Kidney (tissue), 22 donors: ENCODE measurements at places on chromosomes 7 and 10. TPM values are rescaled to one million over a fixed set of nuclear protein-coding genes. Genes with fewer than 3 reads are reported as not detected.

DNA sequence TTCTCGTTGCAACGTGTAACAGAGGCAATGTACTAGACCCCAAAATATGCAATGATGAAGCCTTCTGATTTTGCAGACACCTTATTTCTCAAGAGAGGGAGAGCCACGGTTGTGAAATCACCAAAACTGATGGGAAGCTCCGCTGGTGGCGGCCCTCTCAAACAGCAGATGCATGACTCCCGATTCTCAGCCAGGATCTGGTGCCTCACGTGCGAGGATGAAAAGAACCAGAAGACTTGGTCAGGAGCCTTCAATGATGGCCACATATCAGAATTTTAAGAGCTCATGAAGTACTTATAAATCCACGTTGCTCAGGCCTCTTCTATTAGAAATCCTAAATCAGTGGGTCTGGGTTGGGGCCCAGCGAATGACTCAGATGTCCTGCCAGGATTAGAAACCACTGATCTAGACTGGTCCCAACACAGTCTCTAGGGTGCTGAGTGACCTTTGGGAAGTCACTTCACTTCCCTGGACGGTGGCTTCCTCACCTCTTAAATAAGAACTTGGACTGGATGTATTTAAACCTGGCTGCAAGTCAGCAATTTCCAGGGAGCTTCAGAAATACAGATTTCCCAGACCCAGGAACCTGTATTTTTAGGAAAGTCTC is 41.9 kb upstream of the FAM180A start:
- H3K4me3 ChIP-seq = no peak overlapping the region
- H3K27ac ChIP-seq = no peak overlapping the region
- H3K36me3 ChIP-seq = no peaks in the 10 kb centered on the region
- no peak for DNase-seq
- no peaks in the 10 kb centered on the region for H3K4me1 ChIP-seq

DNA sequence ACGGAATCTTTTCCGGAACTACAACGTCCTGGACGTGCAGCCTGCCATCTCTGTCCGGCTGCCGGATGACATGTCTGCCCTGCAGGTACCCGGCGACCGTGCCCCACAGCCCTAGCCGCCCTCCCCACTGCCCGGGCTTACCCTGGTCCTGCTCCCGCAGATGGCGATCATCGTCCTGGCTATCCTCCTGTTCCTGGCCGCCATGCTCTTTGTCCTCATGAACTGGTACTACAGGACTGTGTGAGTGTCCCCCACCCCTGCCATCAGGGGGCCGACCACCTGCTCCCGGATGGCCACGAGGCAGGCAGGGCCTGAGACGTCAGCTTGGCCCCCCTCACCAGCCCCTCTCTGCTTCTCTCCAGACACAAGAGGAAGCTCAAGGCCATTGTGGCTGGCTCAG is 38.0 kb upstream of the VSIR start:
- H3K27ac ChIP-seq = no peak overlapping the region
- no peak for DNase-seq
- peaks cover 8% of the 10 kb centered on the region for H3K4me1 ChIP-seq
- no peaks in the 10 kb centered on the region for H3K27me3 ChIP-seq
- no peak overlapping the region for H3K4me3 ChIP-seq

DNA sequence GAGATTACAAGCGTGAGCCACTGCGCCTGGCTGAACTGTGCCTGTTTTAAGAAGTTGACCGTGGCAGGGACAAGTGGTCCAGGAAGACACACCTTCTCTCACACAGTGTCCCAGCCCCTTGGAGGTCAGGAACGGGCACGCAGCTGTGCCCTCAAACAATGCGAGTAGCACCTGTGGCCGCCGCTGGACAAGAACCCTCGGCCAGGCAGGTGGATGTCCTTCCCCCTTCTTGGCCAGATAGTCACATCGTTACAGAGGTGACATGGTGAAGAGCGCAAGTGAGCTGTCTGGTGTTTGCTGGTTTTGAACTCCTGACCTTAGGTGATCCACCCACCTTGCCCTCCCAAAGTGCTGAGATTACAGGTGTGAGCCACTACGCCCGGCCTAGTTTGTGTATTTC is 8.8 kb downstream of the ZFAND2A start:
- no peak for DNase-seq
- H3K36me3 ChIP-seq = peaks cover 29% of the 10 kb centered on the region
- H3K27ac ChIP-seq = no peak overlapping the region

Gene CTAGE4
- total RNA-seq = 4.9 TPM

Gene CYP3A7
- not detected for total RNA-seq

Gene PNLIPRP3
- total RNA-seq = not detected

Gene CPA2
- not detected for total RNA-seq
